ENCODE measurements at places on chromosomes 7 and 10.
A peak's percentile ranks its signal among the peaks of the same experiment; 100 is the strongest.

DNA sequence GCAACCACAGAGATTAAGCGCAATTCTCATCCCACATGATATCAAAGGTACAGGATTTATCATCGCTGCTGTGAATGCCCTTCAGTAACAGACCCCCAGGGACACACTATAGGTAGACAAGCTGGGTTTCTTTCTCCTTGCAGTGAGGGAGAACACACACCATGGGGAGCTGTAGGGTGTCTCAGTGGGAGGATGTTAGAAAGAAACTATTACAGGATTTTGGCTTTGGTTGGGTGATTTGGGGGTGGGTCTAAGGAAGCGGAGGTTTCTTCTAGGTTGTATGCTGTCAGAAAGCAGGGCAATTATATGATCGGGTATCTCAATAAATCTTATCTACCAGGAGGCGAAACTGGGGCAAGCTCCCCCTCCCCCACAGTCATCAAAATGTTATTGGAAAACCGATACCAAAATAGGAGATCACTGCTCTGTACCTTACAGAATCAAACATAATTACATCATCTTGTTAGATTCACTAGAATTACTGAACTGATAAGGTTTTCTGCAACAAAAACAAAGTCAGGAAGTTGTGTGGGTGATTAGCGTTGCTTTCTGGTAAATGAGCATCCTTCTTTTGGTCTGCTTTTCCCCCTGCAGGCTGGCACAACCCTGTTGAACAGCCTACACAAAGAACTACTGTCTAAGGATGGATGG lies 209.7 kb downstream of the TEX36 start:
- no peak for DNase-seq

GRCh38 chr7:41730161-41730560 lies 27.3 kb upstream of the INHBA start:
- DNase-seq = no peak

DNA sequence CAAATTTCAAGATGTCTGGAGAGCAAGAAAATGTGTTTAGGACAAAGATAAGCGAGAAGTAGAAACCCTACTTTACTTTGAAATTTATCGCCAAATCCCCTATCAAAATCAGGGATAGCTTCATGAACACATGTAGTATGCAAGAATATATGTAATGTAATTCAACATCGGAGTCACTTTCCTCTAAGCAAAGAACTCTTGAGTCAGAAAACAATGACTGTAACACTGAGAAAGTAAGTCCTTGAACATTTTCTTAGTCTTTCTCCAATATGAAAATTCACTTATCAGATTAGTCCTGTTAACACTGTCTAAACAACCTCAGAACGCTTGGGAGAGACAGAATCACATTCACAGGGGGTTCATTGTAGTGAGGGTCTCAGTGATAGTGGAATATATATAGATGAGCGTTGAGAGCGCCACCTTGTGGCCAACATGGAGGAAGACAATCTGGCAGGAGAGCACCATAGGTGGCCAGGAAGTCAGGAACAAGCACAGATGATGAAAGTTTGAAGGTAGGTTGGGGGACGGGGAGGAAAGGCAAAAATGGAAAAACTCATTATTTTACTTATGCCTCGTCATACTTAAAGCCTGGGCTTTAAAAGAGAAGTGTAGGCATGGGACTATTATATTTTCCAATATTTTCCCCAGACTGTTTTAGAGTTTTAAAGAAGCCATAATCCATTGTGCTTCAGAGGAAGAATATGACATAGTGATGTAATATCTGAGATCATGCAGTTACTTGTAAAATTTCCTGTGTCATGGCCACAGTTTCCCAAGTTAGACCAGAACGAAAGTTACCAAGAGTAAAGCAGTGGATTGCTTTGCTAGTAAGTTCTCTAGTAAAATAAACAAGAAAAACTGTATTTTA lies 115.5 kb upstream of the GNAI1 start:
- DNase-seq = peak; percentile 80

- no peak for DNase-seq
These were observed 96.1 kb downstream of the PDGFA start for GRCh38 chr7:423312-424260.

GRCh38 chr7:33831389-33832141 lies 73.8 kb upstream of the BMPER start:
- DNase-seq = no peak

DNA sequence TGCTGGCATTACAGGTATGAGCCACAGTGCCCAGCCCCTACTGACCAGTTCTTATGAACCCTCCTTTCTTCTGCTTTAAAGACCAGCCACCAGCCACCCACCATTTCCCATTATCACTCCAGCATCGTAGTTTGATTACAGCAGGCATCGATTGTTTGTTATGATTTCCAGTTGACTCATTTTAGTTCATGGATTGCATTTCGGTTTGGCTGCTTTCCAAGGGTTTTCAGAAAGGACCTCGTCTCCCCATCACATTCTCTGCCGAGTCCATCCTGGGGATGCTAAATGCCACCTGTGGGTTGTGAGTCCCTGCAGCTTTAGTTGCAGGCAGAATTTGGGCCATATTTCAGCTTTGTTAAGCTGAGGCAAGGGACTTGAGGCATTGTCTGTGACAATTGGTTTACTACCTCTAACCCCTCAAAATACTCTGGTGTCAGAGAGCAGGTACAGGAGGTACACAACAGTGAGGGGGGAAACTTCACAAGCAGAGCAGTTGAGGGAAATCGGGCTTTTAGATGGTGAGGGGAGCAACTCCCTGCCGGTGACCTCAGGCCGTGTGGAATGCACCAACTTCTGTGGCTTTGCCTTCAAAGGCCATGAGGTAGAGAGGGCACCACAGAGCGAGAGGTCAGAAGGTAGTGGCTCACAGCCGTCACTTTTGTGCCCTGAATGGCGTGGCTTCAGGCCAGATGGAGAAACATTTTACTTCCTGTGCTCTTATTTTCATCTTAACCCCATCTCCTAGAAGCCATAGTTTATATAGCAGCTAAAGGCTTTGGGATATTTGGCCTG lies 203.8 kb downstream of the CCDC3 start:
- no peak for DNase-seq

- DNase-seq = no peak
These were observed 179.2 kb upstream of the ZMIZ1 start for GRCh38 chr10:78889536-78890063.

DNA sequence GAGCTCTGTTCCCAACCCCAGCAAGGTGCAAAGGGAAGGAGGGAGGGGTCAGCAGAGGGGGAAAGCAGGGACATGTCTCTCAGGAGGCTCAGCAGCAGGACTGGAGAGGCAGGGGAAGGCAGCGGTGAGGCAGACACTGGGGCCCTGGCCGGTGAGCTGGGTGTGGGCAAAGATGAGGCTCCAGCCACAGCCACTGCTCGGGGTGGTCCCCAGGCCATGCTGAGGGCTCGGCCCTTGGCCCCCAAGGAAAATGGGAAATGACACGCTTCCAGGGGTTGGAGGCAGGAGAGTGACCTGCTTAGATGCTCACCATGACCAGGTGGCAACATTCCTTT lies 35.4 kb upstream of the CHST15 start:
- DNase-seq = no peak

GRCh38 chr7:27997188-27997707 lies 183.3 kb downstream of the JAZF1 start:
- no peak for DNase-seq

GRCh38 chr10:79331226-79331625 lies 16.0 kb upstream of the PPIF start:
- DNase-seq = no peak

DNA sequence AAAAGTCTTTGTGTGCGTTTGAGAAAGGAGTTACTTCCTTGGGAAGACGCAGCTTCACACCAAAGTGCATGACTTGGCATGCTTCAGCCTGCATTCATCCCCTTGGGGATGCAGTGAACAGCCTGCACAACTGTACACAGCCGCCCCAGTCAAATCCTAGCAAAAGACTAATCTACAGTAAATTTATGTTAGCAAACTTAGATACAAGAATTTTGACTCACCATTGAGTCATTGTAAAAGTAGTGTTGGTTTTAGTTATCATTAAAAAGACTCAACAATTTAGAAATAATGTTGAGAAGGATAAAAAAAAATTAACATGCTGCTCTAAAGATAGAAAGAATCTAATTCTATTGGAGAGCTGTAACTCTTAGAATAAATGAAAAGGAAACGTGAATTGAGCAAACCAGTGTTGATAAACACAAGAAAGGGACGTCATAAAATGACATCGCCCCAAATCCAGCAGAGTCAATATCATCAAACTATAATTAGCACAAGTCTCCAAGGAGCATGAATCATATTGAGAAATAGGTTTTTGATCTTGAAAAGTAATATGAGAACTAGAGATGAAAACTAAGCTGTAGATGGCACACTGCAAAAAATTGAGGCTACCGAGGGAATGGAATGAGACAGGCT lies 11.9 kb upstream of the OPTN start:
- DNase-seq = no peak

GRCh38 chr7:120588416-120588815 lies 269.5 kb downstream of the TSPAN12 start:
- DNase-seq = no peak

DNA sequence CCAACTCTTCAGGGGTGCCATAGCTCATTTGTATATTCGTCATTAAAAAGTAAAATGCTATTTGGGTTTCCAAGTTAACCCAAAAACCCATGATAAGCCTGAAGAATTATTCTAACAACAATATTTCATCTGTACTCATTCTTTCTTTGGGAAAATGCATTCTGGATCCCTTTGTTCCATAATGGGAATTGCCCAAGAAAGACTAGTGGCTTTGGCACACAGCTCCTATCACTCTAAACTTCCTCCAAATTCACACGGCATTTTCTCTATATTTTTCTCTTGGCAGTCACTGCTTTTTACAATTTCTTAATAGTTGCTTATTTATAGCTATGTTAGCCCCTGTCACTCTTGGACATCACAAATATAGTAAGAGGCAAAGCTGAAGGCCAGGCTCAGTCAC lies 29.1 kb downstream of the CHCHD3 start:
- DNase-seq = no peak

DNA sequence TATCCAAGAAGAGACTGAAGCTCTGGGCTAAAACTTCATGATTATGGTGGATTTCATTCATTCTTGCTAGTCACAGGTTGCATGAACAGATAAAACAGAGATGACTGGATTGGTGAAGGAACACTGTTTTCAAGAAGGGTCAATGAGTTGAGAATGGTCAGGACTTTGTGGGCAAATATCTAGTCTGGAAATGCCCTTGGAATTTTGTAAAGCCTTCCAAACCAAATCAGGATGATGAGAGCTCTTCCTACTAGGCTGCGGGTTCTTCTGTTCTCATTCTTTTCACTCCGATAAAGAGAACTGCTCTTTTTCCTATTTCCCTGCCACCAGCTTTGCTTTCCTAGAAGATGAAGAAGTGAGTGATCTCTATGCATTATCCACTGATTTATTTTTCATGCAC lies 171.4 kb downstream of the ARID5B start:
- no peak for DNase-seq

DNA sequence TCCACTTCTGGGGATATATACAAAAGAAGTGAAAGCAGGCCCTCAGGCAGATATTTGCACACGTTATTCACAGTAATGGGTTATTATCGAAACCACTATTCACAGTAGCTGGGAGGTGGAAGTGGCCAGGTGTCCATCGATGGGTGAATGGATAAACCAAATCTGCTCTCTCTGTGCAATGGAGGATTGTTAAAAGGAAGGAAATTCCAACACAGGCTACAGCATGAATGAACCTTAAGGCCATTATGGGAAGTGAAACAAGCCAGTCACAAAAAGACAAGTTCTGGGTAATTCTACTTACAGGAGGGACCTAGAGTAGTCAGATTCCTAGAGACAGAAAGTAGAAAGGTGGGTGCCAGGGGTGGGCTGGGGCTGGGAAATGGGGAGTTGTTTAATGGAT lies 48.5 kb upstream of the BHLHA15 start:
- DNase-seq = peak; percentile 31

- DNase-seq = peak; percentile 37
These were observed 242.6 kb downstream of the GLRX3 start for GRCh38 chr10:130378556-130379400.

GRCh38 chr10:118799777-118800176 lies 45.0 kb upstream of the CACUL1 start:
- no peak for DNase-seq

DNA sequence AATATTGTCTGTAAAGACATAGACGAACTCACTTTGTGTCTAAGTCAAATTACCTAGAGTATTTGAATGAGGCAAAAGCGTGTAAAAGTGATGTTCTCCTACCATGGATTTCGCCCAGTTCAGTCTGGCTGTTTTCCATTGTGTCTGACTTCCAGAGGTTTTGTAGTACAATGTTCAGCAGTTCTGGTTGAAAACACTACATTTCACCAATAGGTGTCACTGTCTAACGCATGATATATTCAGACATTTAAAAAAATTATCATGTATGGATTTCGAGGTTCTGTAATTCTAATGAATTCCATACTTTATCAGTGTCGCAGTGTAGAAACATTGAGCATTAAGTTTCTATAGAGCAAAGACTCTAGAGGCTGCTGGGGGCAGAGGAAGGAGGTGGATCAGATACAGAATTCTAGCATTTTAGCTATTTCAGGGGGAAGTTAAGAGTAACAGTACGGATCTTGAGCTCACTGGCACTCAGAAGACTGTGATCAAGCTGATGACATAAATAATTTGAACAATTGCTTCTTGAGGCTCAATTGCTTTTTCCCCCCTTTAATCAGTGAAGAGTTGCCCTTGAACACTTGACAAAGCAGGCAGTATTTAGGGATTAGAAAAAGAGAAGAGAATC lies 196.9 kb upstream of the RHOBTB1 start:
- DNase-seq = peak; percentile 78

DNA sequence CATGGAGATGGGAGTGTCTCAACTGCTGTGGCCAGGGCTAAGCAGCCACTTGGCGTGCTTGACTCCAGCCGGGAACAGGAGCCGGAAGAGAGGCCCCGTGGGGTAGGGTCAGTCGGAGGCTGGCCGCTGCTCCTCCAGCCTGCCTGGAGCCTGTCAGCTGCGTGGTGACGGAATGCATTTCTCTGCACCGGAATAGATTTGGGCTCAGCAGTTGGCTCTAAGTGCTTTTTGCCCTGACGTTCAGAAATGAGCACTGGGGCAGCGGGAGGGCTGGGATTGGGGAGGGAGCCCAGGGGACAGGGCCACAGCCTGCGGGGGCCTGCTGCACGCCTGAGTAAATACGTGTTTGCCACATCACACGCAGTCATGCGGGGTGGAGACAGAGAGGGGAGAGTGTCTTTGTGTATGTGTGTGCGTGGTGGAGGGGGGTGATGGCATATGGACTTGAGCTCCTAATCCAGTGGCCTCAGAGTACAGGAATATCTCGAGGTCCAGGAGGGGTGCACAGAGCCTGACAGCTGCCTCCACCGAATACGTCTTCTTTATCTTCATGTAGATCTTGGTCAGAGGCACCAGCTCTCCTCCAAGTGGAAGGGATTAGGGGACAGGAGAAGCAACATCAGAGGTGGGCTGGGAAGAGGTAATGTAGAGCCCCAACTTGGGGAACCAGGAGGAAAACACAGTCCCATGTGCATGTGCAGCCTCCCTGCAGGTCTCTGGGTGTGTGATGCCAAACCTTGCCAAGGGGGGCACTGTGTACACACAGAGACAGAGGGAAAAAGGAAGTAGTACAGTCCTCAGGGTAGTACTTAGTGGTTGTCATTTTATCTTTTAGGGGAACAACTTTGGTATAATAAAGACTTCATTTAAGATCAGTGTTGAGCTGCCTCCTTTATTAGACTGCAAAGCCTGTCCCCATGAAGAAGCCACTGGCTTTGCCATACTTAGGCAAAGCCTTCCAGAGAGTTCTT lies 151.4 kb downstream of the CDH23 start:
- peak; percentile 43 for DNase-seq

GRCh38 chr7:141097430-141097829 lies 23.6 kb downstream of the TMEM178B start:
- peak; percentile 42 for DNase-seq

GRCh38 chr7:44867073-44867995 lies 18.0 kb downstream of the PURB start:
- DNase-seq = no peak

- DNase-seq = peak; percentile 27
These were observed 254.9 kb downstream of the PLXNA4 start for GRCh38 chr7:132321387-132321786.

GRCh38 chr10:61900829-61901792 lies at the start of gene ARID5B:
ARID5B (plus strand) TSS chr10:61901699; CDS start chr10:61901710, 11 bp downstream.
- DNase-seq = peak; percentile 82
